Central memory CD4-positive, alpha-beta T cell (primary cell): ENCODE measurements at places on chromosomes 3 and 15.

DNA sequence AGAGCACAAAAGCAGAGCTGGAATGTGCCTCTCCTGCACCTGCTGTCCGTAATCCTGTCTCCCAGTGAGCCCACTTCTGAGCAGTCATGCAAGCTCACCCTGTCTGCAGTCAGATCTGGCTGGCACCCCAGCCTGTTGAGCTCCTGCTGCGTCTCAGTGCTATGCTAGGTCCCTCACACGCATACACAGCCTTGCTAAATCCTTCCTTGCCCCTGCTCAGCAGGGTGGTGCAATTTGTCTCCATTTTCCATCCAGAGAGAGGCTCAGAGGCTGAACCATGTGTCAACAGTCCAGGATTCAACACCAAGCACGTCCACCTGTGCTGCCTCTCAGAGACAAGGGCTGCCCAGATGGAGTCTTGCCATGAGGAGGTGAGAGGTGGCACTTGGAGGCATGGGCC, 11.0 kb downstream of the POMGNT2 start:
- DNase-seq, result no peak

- no peak for DNase-seq
These were observed 14.4 kb downstream of the ABHD17C start for GRCh38 chr15:80709542-80709941.

- no peak for DNase-seq
These were observed 748.5 kb downstream of the ROBO1 start for GRCh38 chr3:79019137-79019923.

GRCh38 chr3:158058495-158059130, 47.6 kb downstream of the SHOX2 start:
- DNase-seq, result no peak

- no peak for DNase-seq
These were observed 1.5 kb upstream of the CLK3 start for GRCh38 chr15:74613953-74614743.

DNA sequence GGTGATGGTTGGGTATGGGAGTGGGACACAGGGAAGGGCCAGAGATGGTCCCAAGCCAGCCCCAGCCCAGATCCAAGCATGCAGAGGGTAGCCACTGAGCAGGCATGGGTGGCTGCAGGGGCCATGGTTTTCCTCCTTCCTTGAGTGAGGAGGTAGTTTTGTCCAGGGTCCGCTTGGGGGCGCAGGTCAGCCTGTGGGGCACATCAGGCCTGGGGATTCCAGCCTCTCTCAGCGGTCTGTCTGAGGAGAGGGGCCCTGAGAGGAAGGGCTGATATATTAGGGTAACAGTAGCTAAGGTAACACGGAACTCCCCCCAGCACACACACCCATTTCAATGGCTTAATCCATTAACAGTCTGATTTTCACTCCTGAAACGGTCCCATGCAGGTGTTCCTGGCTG, 22.7 kb upstream of the LCTL start:
- DNase-seq, result no peak

DNA sequence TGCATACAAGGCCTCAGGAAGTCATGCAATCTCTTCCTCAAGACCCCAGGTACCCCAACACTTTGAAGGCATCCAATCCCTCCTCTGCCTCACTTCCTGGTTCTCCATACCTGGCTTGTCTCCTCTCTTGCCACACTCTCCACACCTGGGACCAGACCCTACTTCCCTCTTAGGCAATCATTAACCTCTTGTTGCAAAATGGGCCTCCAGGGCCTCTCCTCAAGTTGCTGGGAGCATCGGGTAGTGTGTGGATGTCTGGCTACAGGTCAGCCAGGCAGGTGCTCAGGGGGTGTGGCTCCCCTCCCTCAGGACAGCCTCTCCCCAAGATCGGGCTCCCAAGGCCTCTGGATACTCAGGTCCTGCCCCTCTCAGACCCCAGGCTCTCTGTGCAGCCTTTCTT, 8.6 kb downstream of the PLA2G4E start:
- DNase-seq, result no peak

DNA sequence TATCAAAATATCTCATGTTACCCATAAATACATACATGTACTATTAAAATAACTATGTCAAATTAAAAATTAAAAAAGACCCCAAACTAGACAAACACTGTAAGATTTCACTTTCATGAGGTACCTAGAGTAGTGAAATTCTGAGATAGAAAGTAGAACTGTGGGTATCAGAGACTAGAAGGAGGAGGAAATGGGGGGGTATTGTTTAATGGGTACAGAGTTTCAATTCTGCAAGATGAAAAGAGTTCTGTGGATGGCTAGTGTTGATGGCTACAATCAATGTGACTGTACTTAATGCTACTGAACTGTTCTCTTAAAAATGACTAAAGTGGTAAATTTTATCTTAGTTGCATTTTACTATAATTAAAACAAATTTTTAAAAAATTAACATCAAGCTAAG, 36.6 kb downstream of the RFX7 start:
- no peak for DNase-seq

- no peak for DNase-seq
These were observed 145.5 kb downstream of the GMNC start for GRCh38 chr3:190716961-190717360.

DNA sequence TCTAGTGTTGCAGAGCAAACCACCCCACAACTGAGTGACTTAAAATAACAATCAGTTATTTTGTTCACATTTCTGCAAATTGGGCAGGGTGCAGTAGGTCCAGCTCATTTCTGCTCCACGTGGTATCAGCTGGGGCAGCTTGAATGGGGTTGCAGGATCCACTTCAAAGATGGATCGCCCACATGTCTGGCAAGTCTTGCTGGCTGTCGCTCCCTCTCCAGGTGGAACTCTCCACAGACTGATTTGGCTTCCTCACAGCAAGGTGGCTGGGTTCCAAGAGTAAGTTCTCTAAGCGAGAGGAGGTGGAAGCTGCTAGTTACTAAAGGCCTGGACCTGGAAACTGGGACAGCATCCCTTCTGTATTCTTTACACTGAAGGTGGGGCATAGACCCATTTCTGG, 213.3 kb downstream of the SLC9A9 start:
- DNase-seq, result no peak

- DNase-seq, result no peak
These were observed 1.9 kb downstream of the KBTBD8 start for GRCh38 chr3:67000009-67000408.

GRCh38 chr3:15470261-15470660, 42.9 kb downstream of the EAF1 start:
- no peak for DNase-seq
